ENCODE measurements at places on chromosomes 3 and 15.

- no peak for DNase-seq
These were observed 163.4 kb upstream of the NR2E3 start for GRCh38 chr15:71646767-71647486.

- no peak for DNase-seq
These were observed 130.0 kb downstream of the FRMD4B start for GRCh38 chr3:69255928-69256327.

DNA sequence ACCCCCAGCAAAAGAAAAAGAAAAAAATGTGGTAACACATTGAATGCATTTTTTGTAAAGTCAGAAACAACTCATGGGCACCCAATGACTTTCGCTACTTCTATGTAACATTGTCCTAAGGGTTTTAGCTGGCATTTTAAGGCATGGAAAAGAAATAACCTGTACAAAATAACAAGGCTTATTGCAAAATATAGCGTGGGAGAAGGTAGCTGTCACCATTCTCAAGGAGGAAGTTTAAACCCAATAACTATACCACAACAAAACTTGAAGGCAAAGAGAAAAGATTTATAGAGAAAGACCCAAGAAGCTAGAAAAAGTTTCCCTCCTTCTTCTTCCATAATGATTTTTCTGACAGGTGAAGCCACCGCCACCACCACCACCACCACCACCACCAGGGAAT, 55.7 kb upstream of the ACP3 start:
- DNase-seq, result no peak

- no peak for DNase-seq
These were observed 1.6 kb upstream of the SUCNR1 start for GRCh38 chr3:151871639-151872468.

- DNase-seq, result no peak
These were observed 145.4 kb upstream of the TLE3 start for GRCh38 chr15:70242951-70243685.

DNA sequence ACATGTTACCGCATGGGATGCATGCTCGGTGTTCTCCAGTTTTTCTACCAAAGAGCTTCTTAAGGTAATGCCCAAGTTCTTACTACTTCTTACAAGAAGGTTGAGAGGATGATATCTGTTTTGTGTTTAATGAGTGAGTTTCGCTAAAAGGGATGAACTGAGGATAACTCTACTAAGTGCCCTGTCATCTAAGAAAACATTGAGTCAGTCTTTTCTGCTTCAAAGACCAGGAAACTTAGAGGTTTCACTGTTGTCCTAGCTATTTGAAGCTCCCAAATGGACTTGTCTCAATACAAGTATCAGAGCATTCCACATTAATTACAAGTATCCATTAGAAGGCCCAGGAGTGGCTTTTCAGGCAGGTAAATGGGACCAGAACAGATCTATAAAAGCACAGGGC, 296.2 kb downstream of the KBTBD8 start:
- DNase-seq, result no peak

DNA sequence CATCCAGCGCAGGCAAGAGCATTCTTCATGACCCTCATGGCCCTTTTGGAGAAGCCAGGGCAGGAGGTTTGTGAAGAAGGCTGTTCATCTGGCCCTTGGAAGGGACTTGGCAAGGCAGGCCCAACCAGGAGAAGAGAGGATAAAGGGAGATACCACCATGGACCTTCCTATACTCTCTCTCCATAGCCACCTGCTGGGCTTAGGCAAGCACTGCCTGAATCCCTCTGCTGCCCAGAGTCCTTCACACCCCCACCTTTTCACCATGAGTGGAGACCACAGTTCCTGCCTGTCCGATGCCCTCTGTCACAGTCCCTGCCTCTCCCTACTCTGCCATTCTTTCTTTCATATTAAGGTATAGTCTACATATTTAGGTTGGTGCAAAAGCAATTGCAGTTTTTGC, 10.6 kb upstream of the SFMBT1 start:
- no peak for DNase-seq
